ENCODE measurements at places on chromosomes 1 and 21.
A peak's percentile ranks its signal among the peaks of the same experiment; 100 is the strongest.

- H3K4me1 ChIP-seq: no peaks in the 10 kb centered on the region
- H3K4me3 ChIP-seq: no peak overlapping the region
- H3K27ac ChIP-seq: no peak overlapping the region
- no peak for DNase-seq
- no peaks in the 10 kb centered on the region for H3K36me3 ChIP-seq
- H3K27me3 ChIP-seq: no peaks in the 10 kb centered on the region
These were observed 380.1 kb upstream of the CHRM3 start for GRCh38 chr1:239006276-239006675.

- DNase-seq: no peak
- peak overlapping the region; percentile 41 for H3K4me3 ChIP-seq
- no peaks in the 10 kb centered on the region for H3K36me3 ChIP-seq
- peak overlapping the region; percentile 77 for H3K27ac ChIP-seq
- no peaks in the 10 kb centered on the region for H3K27me3 ChIP-seq
- H3K4me1 ChIP-seq: peaks cover 12% of the 10 kb centered on the region
These were observed 39.7 kb downstream of the BACE2 start for GRCh38 chr21:41207401-41208375.

GRCh38 chr1:75725266-75725665 is 757 bp downstream of the ACADM start:
- no peaks in the 10 kb centered on the region for H3K27me3 ChIP-seq
- no peaks in the 10 kb centered on the region for H3K36me3 ChIP-seq
- H3K27ac ChIP-seq: peak overlapping the region; percentile 22
- H3K4me1 ChIP-seq: peaks cover 49% of the 10 kb centered on the region

DNA sequence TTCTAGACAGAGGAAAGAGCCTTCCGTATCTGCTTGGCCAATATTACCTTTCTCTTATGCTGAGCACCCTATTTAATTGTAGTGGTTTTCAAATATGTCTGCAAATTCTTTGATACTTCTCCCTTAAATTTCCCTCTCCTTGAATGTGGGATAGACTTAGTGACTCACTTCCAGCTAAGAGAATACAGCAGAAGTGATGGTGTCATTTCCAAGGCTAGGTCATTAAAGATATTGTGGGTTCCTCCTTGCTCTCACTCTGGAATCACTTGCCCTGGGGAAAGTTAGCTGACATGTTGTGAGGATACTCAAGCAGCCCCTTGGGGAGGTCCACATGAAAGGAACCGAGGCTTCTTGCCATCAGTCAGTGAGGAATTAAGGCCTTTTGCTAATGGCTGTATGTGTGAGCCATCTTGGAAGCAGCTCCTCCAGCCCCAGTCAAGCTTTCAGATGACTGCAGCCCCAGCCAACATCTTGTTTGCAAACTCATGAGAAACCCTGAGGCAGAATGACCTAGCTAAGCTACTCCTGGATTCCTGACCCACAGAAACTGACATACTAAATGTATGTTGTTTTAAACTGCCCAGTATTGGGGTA is 8.1 kb upstream of the CITED4 start:
- no peaks in the 10 kb centered on the region for H3K27me3 ChIP-seq
- no peak overlapping the region for H3K4me3 ChIP-seq
- H3K36me3 ChIP-seq: no peaks in the 10 kb centered on the region

DNA sequence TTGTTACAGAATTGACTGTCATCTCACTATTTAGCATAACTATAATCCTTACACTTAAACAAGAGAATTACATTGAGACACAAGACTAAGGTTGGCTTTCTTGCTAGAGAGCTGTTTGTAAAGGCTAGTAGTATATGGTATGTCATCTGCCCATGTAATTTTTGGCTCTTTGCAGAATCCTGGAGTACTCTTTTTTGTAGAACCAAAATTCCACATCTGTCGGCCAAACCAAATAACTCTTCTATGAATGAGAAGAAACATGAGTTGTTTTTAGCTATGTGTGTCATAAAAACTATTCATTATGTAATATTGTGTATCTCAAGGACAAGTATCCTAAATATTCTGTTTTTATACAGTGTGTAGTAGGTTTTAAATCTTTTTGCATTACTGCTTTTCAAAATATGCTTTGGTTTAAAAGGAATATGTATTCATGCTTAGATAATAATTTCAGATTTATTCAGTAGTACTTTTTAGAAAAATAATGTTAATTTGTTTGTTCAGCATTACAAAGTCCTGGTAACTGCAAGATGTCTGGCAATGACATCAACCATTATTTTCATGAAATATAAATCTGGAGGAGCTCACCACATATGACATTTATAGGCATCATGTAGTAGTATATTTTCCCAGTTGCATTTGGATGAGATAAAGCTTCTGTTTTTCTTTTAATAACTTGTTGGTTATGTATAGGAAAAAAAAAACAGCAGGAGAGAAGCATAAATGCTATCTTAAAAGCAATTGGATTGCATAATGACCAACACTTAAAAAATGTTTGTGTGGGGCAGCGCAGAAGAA is 159.8 kb downstream of the HS2ST1 start:
- DNase-seq: no peak
- H3K4me1 ChIP-seq: no peaks in the 10 kb centered on the region
- no peak overlapping the region for H3K27ac ChIP-seq
- H3K36me3 ChIP-seq: no peaks in the 10 kb centered on the region
- H3K4me3 ChIP-seq: no peak overlapping the region

DNA sequence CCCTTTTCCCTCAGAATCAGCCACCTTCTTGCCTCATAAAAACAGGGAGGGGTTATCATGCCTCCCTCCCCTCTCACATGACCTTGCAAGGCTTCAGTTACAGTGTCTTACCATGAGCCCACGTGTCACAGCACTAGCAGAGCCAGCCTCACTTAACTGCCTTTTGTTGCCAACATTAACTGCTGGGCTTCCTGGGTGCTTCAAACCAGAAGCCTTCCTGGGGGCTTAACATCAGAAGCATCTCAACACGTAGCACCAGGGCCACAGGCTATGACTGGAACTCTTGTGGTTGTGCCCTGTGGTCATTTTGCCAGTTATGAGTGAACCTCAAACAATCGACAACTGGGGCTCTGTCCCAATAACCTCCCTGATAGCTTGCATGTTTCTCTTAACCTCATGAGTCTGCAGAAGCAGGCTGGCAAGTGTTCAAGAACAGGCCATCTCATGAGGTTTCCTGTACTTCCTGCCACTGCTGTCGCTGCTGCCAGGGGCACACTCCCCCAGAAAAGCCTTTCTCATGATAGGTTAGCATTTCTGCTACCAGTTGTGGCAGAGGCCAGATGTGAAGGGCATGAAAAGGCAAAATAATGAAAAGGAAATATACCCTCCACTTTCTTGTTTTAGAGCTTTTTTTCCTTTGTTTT is 132.2 kb downstream of the GLUL start:
- H3K27me3 ChIP-seq: no peaks in the 10 kb centered on the region
- no peaks in the 10 kb centered on the region for H3K36me3 ChIP-seq
- H3K4me3 ChIP-seq: no peak overlapping the region
- no peak for DNase-seq

DNA sequence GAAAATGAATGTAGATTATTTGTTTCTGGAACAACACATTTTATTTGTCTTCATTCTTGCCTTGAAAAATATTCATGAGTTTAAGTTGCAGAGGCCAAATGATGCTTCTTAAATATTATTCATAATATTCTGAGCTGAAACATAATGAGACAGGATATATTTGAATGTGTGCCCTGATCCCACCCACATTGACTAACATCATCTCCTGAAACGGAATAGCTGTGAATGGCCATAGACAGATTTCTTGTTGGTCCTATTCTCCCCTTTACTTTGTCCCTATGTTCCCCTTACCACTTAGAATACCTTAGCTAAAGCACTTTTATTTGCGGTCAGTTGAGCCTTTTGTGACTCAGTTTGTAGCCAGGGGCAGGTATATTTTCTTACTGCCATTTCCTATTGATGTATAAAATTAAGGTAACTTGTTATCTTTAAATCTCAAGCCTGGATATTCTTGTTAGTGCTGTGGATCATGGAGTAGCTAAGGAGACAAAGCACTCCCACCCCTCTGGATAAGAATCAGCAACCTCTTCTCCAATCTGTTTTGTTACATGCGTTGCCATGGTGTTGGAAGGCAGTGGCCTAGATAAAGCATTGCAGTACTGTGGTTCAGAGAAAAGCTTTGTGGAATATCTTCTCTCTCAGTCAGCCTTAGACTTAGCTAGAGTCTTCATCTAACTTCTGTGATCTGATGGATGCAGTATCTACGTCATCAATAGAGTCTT is 478.5 kb upstream of the DEPDC1 start:
- no peak overlapping the region for H3K4me3 ChIP-seq
- no peaks in the 10 kb centered on the region for H3K36me3 ChIP-seq
- H3K27me3 ChIP-seq: no peaks in the 10 kb centered on the region

DNA sequence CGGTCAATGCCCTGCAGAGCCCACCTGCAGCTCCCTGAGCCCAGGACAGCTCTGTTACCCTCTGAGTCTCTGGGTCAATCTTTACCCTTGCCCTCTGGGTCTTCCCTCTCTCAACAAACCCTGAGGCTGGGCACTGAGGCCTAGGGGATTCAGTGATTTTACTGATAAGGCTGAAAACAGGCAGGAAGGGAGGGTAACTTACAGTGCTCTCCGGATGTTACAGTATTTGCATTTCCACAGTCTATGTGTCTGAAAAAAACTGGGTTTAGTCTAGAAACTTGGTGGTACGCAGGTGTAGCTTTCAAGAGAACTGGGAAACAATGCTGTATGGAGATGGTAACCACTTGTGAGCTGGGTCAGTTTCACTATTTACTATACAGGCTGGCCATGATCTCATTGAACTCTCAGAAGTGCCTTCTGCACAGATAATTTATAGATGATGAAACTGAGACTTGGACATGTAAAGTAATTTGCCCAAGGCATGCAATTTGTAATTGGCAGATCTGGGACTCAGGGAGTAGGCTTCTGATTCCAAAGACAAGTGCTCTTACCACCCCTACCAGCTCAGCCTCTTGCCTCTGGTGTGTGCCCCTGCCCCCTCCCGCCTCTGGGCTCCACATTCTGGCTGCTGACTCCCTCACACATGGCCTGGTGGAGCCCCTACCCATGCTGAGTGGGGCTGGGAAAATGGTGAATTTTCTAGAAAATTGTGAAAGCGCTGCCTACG is 48.8 kb downstream of the TENT5C start:
- H3K36me3 ChIP-seq: no peaks in the 10 kb centered on the region
- peaks cover 62% of the 10 kb centered on the region for H3K4me1 ChIP-seq
- H3K27ac ChIP-seq: peak overlapping the region; percentile 75

DNA sequence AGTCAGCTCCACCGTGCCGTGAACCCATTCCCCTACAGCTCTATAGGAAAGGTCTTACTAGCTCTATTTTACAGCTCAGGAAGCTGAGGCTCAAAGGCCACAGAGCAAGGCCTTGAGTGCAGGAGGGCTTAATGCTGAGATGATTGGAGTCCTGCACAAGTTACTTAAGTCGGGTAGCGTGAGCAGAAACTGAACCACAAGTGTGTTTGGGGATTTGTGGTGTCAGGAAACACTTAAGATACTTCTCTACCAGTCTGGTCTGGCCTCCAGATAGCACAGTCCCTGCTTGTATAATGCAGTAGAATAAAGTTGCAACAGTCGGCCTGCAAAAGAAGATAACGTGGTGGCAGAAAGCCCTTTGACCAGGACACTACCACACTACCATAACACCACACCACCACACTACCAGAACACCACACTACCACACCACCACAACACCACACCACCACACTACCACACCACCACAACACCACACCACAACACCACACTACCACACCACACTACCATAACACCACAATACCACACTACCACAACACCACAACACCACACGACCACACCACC is 118.1 kb downstream of the SPSB1 start:
- no peak overlapping the region for H3K27ac ChIP-seq
- H3K27me3 ChIP-seq: no peaks in the 10 kb centered on the region
- peaks cover 22% of the 10 kb centered on the region for H3K4me1 ChIP-seq

GRCh38 chr1:91564888-91565701 is 64.4 kb downstream of the CDC7 start:
- H3K27me3 ChIP-seq: no peaks in the 10 kb centered on the region
- no peak for DNase-seq
- H3K4me1 ChIP-seq: peaks cover 31% of the 10 kb centered on the region
- H3K4me3 ChIP-seq: no peak overlapping the region

DNA sequence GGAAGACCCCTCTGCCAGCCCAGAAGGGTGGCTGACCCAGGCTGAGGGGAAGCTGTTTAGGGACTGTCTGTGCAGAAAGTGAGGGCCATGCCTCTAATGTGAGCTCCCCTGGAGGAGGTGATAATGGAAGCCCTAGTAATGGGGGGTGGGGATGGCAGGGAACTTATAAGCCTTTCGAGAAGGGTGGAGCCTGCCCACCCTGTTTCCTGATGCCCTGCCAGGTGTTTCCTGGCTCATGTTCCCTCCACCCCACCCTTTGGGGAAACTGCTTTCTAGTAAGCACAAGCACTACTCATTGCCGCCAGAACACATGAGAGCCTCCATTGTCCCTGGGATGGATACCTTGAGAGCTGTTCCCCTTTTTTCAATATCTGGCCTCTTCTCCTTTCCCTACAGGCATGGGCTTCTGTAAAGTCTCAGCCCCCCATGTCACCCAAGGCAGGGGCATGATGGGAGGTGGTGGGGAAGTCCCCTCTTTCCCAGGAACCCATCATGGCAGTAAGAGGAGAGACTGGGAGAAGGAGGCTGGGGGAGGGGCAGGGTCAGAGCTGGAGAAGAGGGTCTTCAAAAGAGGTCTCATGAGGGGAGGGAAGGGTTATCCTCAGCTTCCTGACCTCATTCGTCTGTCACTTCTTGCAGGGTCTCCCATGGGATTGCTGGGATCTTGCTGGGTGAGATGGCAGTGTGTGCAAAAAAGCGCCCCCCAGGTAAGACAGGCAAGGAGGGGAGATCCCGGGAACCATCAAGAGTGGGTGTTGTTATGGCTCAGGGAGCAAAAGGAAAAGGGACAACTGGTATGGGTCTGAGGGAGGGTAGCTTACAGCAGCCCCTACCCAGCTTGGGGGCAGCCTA is 2.4 kb downstream of the ATP8B2 start:
- peak overlapping the region; percentile 85 for H3K27ac ChIP-seq
- peak overlapping the region; percentile 27 for H3K4me3 ChIP-seq
